ENCODE measurements at places on chromosomes 7 and 10. TPM values are rescaled to one million over a fixed set of nuclear protein-coding genes. Genes with fewer than 3 reads are reported as not detected.
A peak's percentile ranks its signal among the peaks of the same experiment; 100 is the strongest.

GRCh38 chr7:158266817-158267741, 320.5 kb downstream of the PTPRN2 start:
- DNase-seq, result peak; percentile 43

DNA sequence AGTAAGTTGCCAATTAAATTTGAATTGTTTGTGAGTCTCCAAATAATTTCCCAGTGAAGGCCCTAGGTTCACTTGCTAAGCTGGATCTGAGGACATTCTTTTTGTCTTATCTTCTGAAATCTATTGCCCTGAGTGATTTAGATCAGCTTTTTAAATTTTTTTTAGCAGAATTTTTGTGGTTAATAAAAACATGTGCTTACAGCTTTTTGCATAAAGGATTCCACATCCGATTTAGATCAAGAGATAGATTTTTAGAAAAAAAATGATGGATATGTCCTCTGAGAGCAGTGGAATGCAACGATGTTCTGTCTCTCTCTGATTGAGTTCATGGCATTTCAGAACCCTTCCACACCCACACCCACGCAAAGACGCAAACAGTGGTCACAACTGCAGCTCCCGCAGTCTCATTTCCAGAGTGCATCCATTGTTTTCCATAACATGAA, 358.8 kb downstream of the SUGCT start:
- no peak for DNase-seq

GRCh38 chr10:14215641-14216040, 115.1 kb downstream of the FRMD4A start:
- no peak for DNase-seq

- DNase-seq, result no peak
Measured at GRCh38 chr7:20236790-20237189, 19.6 kb upstream of the MACC1 start.

DNA sequence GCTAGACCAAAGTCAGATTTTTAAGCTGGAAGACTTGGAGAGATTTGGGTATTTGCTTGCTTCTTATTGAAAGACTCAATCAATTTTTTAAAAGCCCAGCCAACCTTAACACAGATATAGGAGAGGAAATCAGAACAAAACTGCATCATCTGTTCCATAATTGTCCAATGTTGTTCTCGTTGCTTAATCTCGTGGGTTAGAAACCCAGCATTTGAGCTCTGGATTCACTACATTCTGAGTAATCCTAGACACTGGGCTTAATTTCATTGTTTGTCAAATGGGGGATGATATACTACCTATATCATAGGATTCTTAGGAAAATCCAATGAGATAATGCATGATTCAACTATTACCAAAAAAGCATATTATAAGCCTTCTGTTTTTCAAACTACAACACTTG, 48.9 kb downstream of the CALD1 start:
- no peak for DNase-seq

DNA sequence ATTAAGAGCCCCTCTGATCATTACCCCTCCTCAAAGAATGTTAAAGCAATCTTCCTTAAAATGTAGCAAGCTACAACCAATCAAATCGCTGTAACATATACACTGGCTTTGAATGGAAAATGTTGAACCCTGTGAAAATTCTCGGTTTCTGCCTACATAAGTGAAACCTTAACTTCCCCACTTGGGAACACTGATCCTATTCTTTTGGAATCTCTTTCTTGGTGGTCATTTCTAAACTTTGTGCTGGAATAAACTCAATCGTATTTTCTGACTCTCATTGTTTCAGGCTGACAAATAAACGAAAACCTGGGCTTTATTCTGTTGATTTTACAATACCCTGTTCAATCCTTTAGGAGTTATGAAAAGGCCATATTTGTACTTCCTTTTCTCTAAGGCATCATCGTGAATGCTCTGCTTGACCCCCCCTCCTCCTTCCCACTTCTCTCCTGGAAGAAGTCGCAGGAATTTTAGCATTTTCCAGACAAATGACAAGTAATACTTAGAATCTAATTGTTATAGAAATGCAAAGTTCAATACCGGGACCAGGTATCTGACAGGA, 155.1 kb upstream of the FAM13C start:
- no peak for DNase-seq

Gene SPDYE2B
- total RNA-seq, result not detected

Gene SPDYE16
- 0.73 TPM for total RNA-seq

Gene CDH23
- total RNA-seq, result 13.8 TPM
